Right renal pelvis (tissue), 4 donors: ENCODE measurements at places on chromosomes 1 and 21.

DNA sequence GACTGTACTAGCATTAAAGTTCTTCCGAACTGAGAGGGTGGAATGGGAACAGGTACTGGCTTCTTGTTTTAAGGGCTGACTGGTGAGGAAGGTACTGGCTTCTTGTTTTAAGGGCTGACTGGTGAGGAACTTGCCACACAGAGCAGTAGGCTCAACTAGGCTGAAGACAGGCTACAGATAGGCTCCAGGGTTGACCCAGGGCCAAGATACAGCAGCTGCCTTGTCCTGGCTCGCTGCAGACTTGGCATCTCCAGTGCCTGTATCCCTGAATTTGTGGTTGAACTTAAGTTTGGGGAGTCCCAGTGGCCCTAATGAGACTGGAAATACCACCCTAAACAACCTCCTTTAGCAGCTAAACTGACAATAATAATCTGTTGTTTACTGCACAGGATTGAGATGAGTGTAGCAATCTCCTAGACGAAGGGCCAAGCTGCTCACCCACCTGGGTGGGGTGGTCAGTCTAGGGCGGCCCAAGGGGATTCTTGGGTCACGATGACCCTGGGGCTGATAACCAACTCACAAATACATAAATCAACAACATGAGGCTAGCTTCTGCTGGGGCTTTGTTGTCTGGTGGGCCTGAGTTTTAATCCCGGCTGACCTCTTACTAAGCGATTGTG, 227.1 kb downstream of the DISC1 start:
- no peak for DNase-seq

- DNase-seq: no peak
These were observed 3.4 kb downstream of the APOA2 start for GRCh38 chr1:161220002-161220401.

- DNase-seq: no peak
These were observed 97.4 kb upstream of the SGIP1 start for GRCh38 chr1:66436378-66437135.

DNA sequence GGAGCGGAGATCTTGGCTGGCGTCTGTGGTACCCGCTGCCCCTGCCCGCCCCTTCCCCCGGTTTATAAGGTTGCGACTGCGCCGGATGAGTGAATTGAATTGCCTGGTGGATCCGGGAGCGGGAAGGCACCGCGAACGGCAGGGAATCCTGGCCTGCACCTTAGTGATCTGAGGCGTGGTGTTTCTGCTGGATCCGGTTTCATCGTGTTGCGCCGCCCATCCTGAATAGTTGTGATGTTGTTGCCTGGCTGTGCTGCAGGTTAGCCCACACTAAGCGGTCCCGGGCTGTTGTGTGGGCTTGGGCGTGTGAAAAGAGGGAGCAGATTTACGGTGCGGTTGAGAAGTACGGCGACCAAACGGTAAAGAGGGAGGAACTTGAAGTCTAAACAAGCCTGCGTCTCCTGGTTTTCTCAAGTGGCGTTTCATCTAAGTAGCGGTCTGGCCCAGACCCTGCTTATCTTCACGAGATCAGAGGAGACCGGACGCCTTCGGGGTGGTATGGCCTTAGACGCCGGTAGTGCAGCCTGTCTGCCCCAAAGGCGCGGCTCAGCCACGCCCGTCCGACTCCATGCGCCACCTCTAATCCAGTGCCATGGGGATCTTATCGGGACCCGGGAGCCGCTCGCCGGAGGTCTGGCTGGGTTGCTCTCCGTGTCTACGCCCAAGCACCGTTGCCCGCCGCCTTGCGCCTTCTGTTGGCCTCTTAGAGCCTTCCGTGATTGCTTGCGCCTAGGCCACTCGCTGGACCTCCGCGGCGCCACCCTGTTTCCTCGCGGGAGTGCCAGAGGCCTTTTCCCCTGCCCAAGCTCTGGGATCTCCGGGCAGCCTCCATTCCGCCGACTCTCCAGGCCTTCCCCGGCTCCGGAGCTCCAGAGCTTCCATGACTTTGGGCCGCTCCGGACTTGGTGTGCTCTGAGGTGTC, 87.5 kb upstream of the RHOU start:
- DNase-seq: peak; percentile 41

DNA sequence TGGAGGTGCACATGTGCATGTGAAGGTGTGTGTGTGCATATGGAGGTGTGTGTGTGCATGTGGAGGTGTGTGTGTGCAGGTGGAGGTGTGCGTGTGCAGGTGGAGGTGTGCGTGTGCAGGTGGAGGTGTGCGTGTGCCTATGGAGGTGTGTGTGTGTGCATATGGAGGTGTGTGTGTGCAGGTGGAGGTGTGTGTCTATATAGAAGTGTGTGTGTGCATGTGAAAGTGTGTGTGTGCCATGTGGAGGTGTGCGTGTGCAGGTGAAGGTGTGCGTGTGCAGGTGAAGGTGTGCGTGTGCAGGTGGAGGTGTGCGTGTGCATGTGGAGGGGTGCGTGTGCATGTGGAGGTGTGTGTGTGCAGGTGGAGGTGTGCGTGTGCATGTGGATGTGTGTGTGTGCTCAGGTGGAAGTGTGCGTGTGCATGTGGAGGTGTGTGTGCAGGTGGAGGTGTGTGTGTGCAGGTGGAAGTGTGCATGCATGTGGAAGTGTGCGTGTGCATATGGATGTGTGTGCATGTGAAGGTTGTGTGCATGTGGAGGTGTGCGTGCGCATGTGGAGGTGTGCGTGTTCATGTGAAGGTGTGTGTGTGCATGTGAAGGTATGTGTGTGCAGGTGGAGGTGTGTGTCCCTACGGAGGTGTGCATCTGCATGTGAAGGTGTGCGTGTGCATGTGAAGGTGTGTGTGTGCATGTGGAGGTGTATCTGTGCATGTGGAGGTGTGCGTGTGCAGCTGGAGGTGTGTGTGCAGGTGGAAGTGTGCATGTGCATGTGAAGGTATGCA, 13.5 kb downstream of the C1orf74 start:
- no peak for DNase-seq

DNA sequence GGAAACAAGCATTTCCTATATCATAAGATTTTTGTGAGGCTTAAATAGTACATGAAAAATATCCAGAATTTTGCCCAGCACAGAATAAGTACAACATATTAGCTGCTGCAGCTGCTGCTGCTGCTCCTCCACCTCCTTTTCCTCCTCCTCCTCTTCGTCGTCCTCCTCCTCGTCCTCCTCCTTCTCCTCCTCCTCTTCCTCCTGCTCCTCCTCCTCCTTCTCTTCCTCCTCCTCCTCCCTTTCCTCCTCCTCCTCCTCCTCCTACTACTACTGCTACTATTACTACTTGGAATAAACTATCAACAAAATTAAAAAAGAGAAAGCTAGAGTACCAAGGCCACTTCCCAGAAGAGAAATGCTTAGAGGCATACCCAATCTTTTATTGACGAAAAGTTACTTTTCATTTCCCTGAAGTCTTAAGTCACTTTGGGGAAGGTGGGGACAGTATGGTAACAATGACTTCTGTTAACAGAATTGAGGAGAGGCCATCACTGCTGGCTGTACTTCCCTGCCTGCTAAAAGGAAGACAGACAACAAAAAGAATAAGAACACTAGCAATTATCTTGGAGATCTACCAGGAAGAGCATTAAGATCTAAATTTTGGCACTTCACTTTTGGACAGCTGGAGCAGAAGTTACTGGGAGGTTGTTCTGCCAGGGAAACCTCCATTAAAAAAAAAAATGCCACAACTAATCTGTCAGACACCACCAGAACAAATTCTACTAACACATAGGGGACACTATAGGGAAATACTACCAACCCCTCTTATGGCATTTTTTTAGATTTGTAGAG, 7.1 kb downstream of the DENND1B start:
- no peak for DNase-seq

DNA sequence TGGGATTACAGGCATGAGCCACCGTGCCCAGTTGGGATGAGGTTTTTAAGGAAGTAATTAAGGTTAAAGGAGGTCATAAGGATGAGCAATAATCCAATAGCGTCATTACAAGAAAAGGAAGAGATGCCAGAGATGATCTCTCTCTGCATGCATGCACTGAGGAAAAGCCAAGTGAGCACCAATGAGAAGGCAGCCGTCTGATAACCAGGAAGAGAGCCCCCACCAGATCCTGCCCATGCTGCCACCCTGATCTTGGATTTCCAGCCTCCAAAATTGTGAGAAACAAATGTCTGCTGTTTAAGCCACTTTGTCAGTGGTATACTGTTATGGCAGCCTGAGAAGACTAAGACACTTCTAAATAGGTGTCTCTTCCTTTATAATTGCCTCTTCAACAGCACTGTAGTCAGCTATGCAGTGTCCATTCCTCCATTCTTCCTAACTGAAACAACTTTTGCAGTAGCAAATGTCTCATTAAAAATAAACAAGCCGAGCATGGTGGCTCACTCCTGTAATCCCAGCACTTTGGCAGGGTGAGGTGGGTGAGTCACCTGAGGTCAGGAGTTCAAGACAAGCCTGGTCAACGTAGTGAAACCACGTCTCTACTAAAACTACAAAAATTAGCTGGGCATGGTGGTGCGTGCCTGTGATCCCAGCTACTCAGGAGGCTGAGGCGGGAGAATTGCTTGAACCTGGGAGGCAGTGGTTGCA, 216.2 kb upstream of the RUNX1 start:
- no peak for DNase-seq

DNA sequence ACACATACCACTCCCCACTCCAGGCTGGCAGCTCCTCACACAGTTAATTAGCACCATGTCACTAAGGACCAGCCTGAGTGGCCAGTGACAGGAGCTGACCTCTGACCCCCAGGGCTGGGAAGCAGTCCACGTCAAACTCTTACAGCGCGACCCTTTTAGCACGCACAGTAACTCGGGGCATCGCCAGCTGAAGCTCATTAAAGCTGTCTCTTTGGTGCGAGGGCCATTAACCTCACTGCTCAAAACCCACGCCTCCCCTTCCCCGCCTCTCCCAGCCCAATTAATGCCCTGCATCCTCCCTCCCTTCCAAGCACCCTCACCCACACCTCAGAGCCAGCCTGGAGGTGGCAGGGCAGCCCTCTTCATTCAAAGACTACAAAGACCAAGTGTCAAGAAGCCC, 31.7 kb downstream of the DMAP1 start:
- DNase-seq: no peak

DNA sequence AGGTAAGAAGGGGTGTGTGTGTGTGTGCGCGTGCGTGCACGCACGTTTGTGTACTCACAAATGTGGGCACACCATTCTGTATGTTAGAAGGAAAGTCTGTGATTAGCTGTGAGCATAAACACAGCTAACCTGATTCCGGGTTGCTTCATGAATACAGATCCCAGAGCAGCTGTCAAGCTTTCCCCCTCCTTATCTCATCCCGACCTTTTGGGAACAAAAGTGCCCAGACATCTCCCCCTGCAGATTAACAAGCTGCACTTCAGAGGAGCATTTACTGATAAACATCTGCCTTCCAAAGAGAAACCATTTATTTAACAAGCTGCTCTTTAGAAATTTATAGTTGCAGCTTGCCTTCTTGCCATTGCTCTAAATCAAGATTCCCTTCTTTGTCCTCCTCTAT, 97.0 kb downstream of the MT1HL1 start:
- DNase-seq: no peak

- DNase-seq: no peak
These were observed 359.1 kb downstream of the TTLL7 start for GRCh38 chr1:83639785-83640184.

DNA sequence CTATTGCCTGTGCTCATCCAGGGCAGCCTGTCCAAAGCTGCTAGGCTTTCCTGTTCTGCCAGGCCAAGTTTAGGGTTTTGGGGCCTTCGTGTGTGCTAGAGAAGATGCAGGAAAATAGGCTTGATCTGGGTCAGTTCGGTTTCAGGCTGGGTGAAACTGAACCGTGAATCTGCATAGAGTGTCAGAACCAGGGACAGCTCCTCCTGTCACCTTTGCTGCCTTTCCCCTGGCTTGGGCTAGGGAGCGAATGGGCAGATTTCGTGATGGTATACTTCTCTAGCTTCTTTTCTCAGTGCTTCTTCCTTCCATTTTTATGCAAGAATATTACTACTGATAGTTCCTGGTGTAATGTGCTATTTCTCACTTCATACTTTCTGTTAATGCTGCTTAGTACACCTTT, 6.0 kb upstream of the AGO1 start:
- DNase-seq: no peak

DNA sequence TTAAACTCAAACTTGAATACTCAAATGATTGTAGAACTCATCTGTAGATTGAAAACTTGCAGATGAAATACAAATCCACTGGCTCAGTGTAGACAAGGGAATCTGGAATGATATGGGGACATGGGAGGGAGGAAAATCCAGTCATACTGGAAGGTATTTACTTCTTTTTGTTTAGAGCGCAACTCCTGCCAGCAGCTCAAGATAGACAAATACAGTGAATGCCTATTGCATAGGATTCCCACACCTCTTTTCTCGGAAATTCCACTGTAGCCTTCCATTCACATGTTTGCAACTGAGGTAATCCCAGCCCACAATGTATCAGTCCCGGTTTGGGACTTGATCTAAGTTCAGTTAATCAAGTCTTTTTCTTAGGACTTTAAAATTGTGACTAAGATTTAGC, 311.2 kb downstream of the PTPRC start:
- DNase-seq: no peak

GRCh38 chr1:118698911-118699310, 289.2 kb downstream of the TBX15 start:
- no peak for DNase-seq

- no peak for DNase-seq
These were observed 2.3 kb downstream of the SPEN start for GRCh38 chr1:15849775-15850324.

GRCh38 chr1:58802640-58803399, 19.0 kb upstream of the JUN start:
- DNase-seq: no peak

GRCh38 chr21:46294647-46295176, 8.6 kb downstream of the YBEY start:
- no peak for DNase-seq

DNA sequence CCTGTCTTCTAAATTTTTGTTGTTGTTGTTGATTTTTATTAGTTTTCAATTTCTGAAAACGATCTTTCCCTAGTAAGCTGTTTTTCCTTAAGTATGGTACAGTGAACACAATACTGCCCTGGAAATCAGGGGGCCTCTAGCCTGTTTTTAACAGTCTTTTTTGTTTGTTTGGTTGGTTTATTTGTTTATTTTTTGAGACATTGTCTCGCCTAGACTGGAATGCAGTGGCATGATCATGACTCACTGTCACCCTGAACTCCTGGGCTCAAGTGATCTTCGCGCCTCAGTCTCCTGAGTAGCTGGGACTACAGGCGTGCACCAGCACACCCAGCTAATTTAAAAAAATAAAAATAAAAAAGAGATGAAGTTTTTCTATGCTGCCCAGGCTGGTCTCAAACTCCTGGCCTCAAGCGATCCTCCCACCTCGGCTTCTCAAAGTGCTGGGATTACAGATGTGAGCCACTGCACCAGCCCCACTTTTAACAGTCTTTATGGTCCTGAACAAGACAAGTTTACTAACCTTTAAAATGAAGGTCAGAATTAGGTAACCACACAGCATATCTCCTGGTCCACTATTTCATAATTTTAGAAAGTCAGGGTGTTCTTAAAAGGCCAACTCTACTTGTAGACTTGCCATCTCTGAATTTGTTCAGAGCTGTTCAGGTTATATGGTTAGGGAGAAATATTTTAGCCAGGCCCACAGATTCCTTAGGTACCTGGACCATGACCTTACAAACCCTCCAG, 35.4 kb downstream of the TBCE start:
- no peak for DNase-seq

GRCh38 chr21:31514598-31514997, 144.9 kb upstream of the SOD1 start:
- no peak for DNase-seq
